ENCODE measurements at places on chromosomes 4 and X.

DNA sequence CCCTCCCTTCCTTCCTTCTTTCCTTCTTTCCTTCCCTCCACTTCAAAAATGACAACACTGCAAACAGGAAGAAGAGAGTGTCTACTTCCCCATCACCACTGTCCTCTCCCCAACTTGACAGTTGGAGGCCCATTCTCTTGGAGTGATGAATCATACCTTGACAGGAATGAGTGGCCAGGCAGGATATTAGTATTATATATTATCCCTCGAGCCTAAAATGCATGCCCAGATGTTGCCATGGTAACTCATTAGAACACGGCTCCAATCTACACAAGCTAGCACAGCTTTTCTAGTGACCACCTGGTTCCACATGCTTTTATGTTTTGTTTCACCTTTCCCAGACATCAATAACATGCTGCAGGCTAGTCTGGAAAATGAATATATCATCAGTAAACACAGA, 71.3 kb upstream of the LHFPL1 start:
- H3K36me3 ChIP-seq: no peaks in the 10 kb centered on the region
- H3K4me1 ChIP-seq: no peaks in the 10 kb centered on the region
- no peak overlapping the region for H3K4me3 ChIP-seq

GRCh38 chr4:98775672-98776071, 117.3 kb upstream of the TSPAN5 start:
- no peaks in the 10 kb centered on the region for H3K27me3 ChIP-seq
- H3K4me1 ChIP-seq: no peaks in the 10 kb centered on the region
- no peak overlapping the region for H3K27ac ChIP-seq

GRCh38 chr4:44147571-44148075, 301.0 kb downstream of the KCTD8 start:
- H3K27me3 ChIP-seq: no peaks in the 10 kb centered on the region
- H3K4me3 ChIP-seq: no peak overlapping the region
- no peak for DNase-seq
- H3K27ac ChIP-seq: no peak overlapping the region
- no peaks in the 10 kb centered on the region for H3K4me1 ChIP-seq
- no peaks in the 10 kb centered on the region for H3K36me3 ChIP-seq

DNA sequence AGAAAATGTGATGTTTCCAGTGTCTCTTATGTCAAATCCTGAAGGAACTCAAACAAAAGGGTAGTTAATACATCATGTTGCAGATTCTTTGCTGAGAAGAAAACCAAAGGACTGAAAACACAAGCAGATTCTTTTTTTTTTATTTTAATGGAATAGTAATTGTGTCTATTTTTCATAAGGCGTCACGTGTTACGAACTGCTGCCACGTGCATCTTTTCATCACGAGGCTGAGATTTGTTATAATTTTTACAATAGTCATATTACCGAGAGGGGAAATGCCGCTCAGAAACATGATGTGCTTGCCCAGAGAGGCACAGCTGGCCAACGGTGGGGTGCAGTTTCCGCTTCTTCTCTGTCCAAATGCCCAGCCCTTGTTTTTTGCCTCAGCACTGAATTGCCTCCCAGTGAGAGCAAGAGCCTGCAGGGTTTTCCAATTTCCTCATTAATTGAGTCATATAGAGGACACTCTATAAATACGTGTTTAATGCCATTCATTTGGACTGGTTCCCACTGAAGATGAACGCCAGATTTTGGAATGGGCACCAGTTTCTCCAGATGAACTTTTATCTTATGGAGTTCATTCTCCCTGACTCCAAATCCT, 225.3 kb downstream of the STK32B start:
- DNase-seq: no peak
- H3K36me3 ChIP-seq: no peaks in the 10 kb centered on the region
- no peaks in the 10 kb centered on the region for H3K27me3 ChIP-seq
- H3K4me1 ChIP-seq: no peaks in the 10 kb centered on the region
- H3K27ac ChIP-seq: no peak overlapping the region
- H3K4me3 ChIP-seq: no peak overlapping the region

DNA sequence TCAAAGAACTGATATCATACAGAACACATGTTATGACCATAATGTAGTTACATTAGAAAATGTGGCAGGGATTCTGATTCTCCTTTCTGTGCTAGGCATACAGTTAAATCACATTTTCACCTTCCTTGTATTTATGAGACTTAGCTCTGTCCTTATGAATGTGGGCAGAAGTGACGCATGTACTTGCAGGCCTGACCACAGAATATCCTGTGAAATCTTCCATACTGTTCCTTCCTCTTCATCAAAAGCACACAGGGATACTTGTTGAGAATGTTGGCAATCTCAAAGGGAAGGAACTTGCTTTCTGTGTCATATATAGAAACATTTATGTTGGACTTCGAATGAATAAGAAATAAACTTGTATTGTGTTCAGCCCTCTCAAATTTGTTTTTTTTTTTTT, 17.2 kb upstream of the MYOZ2 start:
- no peaks in the 10 kb centered on the region for H3K36me3 ChIP-seq

- H3K4me3 ChIP-seq: peak overlapping the region; percentile 98
- H3K4me1 ChIP-seq: peaks cover 37% of the 10 kb centered on the region
- H3K36me3 ChIP-seq: peaks cover 5% of the 10 kb centered on the region
Measured at GRCh38 chr4:153468587-153468986, 2.4 kb downstream of the TMEM131L start.

GRCh38 chrX:98357146-98357545, 1473.4 kb downstream of the RPA4 start:
- H3K27ac ChIP-seq: no peak overlapping the region
- no peaks in the 10 kb centered on the region for H3K36me3 ChIP-seq
- H3K4me1 ChIP-seq: no peaks in the 10 kb centered on the region
- H3K4me3 ChIP-seq: no peak overlapping the region
- H3K27me3 ChIP-seq: no peaks in the 10 kb centered on the region

GRCh38 chrX:103999234-103999633, 14.3 kb downstream of the H2BW1 start:
- H3K4me3 ChIP-seq: no peak overlapping the region
- no peaks in the 10 kb centered on the region for H3K4me1 ChIP-seq
- no peaks in the 10 kb centered on the region for H3K27me3 ChIP-seq
- DNase-seq: no peak
- no peaks in the 10 kb centered on the region for H3K36me3 ChIP-seq

DNA sequence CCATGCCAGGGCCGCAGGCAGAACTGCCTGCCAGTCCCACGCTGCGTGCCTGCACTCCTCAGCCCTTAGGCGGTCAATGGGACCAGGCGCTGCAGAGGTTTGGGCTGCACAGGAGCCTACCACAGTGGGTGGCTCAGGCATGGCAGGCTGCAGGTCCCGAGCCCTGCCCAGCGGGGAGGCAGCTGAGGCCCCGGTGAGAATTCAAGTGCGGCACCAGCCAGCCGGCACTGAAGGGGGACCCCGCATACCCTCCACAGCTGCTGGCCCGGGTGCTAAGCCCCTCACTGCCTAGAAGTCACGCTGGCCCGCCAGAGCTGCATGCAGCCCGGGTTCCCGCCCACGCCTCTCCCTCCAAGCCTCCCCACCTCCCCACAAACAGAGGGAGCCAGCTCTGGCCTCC, 302.5 kb upstream of the UGT8 start:
- no peak overlapping the region for H3K27ac ChIP-seq
- peaks cover 6% of the 10 kb centered on the region for H3K36me3 ChIP-seq
- DNase-seq: no peak
- no peaks in the 10 kb centered on the region for H3K4me1 ChIP-seq
- no peaks in the 10 kb centered on the region for H3K27me3 ChIP-seq
- H3K4me3 ChIP-seq: no peak overlapping the region

DNA sequence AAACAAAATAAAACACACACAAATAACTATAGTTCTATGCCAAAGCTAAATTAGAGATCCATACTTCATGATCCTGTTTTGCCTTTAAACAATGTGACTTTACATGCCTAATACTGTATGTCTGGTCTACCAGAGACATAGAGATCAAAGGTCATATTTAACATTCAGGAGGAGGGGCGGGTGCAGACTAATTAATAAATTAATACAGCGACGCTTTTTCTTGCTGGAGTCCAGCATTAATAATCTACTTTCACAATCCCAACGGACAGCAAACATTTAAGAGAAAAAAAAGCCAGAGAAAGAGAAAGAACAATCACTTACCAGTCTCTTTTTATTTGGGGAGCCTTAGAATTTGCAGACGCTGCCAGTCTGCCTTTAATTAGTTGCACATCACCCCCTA, 509 bp downstream of the CXXC4 start:
- H3K4me3 ChIP-seq: peak overlapping the region; percentile 57
- no peak overlapping the region for H3K27ac ChIP-seq
- peaks cover 40% of the 10 kb centered on the region for H3K4me1 ChIP-seq
- peaks cover 34% of the 10 kb centered on the region for H3K27me3 ChIP-seq
- no peaks in the 10 kb centered on the region for H3K36me3 ChIP-seq

DNA sequence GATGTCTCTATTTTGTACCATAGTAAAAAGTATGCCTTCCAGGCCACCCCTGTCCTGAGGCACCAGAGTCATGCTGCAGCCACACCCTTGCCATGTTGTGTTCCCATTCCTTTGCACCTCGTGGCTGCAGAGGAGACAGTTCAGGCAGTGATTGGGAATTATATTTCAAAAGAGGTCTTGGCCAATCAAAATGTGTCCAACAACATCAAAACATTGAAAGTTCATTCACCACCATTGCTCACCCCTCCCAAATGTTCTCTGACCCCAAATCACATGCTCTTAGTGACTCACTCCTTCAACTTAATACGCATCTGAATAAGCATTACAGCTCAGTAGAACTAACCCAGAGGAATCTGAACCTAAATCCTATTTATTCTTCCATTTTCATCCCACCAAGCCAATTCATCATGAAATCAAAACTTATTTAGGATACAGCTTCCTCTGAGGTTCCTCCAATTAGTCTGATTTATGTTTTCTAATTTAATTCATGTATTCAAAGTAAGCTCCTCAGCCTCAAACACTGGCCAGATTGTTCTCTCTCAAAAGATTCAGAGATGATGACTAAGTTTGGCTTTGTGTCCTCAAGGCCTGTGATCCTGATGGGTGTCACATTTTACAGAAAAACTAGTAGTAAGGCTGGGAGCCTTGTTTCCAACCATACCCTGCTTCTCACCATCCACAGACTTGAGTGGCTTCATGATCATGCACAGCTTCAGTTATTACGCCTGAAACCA, 323.2 kb upstream of the INTU start:
- no peak for DNase-seq
- H3K4me1 ChIP-seq: no peaks in the 10 kb centered on the region
- no peak overlapping the region for H3K27ac ChIP-seq
- H3K4me3 ChIP-seq: no peak overlapping the region

GRCh38 chr4:132346016-132346415, 803.1 kb upstream of the PCDH10 start:
- DNase-seq: no peak
- H3K27ac ChIP-seq: no peak overlapping the region
- H3K4me1 ChIP-seq: no peaks in the 10 kb centered on the region
- H3K27me3 ChIP-seq: no peaks in the 10 kb centered on the region
- no peaks in the 10 kb centered on the region for H3K36me3 ChIP-seq
- H3K4me3 ChIP-seq: no peak overlapping the region

- no peaks in the 10 kb centered on the region for H3K27me3 ChIP-seq
- no peaks in the 10 kb centered on the region for H3K4me1 ChIP-seq
- H3K27ac ChIP-seq: no peak overlapping the region
- no peak overlapping the region for H3K4me3 ChIP-seq
Measured at GRCh38 chrX:20284992-20285391, 18.3 kb upstream of the RPS6KA3 start.

- no peak overlapping the region for H3K27ac ChIP-seq
- no peaks in the 10 kb centered on the region for H3K36me3 ChIP-seq
- DNase-seq: no peak
- no peaks in the 10 kb centered on the region for H3K4me1 ChIP-seq
- H3K4me3 ChIP-seq: no peak overlapping the region
Measured at GRCh38 chrX:14777525-14777924, 95.3 kb downstream of the FANCB start.

- H3K4me3 ChIP-seq: no peak overlapping the region
- no peaks in the 10 kb centered on the region for H3K36me3 ChIP-seq
- H3K4me1 ChIP-seq: peaks cover 7% of the 10 kb centered on the region
- peaks cover 2% of the 10 kb centered on the region for H3K27me3 ChIP-seq
Measured at GRCh38 chr4:2125831-2126230, 66.7 kb downstream of the NAT8L start.

DNA sequence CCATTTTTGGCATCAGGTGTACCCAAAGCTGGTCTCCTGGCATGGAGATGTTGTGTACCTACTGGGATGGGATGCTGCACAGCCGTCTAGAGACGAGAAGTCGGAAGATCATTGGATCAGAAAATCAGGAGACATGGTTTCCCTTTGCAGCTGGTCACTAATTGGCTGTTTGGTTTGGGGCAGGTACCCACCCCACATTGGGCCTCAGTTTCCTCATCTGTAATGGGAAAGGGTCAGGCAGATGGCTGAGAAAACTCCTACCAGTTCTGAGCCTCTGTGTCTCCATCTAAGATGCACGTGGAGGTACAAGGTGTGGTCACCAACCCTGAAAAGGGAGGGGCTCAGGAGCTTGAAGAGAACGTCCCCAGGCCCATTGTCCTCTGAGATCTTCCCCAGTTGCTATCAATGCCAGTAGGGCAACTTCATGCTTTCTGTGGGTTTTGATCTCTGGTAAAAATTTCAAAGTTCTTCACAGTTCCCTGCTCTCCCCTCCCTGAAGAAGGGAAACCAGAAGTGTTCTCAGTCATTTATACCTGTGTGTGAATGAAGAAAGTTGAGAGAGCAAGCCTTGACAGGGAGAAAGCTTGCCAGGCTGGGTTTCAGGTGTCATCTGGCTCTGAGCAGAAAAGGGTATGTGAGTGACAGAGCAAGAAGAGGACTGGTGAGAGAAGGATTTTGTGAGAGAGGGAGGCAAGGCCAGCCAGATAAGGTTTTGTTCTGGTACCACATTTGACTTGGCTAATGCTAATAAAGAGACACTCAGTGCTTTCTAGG, 15.1 kb downstream of the TSC22D3 start:
- no peak overlapping the region for H3K27ac ChIP-seq
- H3K36me3 ChIP-seq: no peaks in the 10 kb centered on the region
- DNase-seq: no peak

GRCh38 chr4:181278941-181279340, 964.3 kb upstream of the TENM3 start:
- no peak overlapping the region for H3K4me3 ChIP-seq
- no peaks in the 10 kb centered on the region for H3K4me1 ChIP-seq
- no peaks in the 10 kb centered on the region for H3K36me3 ChIP-seq
- no peaks in the 10 kb centered on the region for H3K27me3 ChIP-seq
- H3K27ac ChIP-seq: no peak overlapping the region

- H3K4me3 ChIP-seq: no peak overlapping the region
- no peaks in the 10 kb centered on the region for H3K27me3 ChIP-seq
- no peak for DNase-seq
- no peaks in the 10 kb centered on the region for H3K36me3 ChIP-seq
- H3K4me1 ChIP-seq: peaks cover 9% of the 10 kb centered on the region
Measured at GRCh38 chr4:123419885-123420755, 23.5 kb downstream of the SPRY1 start.

GRCh38 chr4:187387739-187388138, 607.8 kb upstream of the ZFP42 start:
- no peaks in the 10 kb centered on the region for H3K4me1 ChIP-seq
- H3K27ac ChIP-seq: no peak overlapping the region
- H3K27me3 ChIP-seq: no peaks in the 10 kb centered on the region

DNA sequence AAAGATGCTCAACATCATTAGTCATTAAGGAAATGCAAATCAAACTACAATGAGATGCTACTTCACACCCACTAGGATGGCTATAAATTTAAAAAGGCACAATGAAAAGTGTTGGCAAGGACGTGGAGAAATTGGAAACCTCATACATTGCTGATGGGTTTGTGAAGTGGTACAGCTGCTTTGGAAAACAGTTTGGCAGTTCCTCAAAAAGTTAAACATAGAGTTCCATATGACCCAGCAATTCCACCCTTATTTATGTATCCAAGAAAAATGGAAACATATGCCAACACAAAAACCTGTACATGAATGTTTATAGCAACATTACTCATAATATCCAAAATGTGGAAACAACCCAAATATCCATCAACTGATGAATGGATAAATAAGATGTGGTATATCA, 101.3 kb upstream of the MAGEB10 start:
- H3K27ac ChIP-seq: no peak overlapping the region
- H3K4me1 ChIP-seq: no peaks in the 10 kb centered on the region
- no peak for DNase-seq
- H3K27me3 ChIP-seq: no peaks in the 10 kb centered on the region
- no peaks in the 10 kb centered on the region for H3K36me3 ChIP-seq
- H3K4me3 ChIP-seq: no peak overlapping the region

Data from naive thymus-derived CD8-positive, alpha-beta T cell (primary cell).